Activated naive CD8-positive, alpha-beta T cell treated with anti-CD3 and anti-CD28 coated beads for 36 hours (primary cell): ENCODE measurements at places on chromosomes 6 and 20. TPM values are rescaled to one million over a fixed set of nuclear protein-coding genes. Genes with fewer than 3 reads are reported as not detected.

DNA sequence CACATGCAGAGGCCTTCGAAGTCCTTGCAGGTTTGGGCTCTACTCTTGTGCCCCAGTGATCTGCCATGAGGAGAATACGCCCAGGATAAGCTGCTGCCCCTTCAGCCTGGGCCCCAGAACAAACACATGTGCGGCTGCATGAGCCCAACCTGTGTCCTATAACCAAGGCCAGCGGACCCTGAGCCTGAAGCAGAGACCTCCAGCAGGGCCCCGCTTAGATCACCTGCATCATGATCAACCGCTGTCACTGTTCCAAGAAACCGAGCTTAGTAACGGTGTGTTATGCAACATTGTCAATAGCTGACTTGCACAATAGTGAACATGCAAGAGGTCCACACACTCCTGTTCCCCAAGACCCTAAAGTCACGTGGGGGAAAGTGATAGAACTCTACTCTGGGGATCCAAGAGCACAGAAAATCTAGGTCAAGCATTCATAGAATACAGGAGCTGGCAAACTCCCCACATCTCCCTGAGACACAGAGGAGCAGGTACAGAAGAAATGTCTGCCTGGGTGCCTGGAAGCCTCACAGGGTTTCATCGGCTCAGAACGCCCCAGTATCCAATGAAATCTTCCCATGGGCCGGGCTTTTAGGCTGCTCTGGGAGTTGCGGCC lies 136.2 kb downstream of the BMP7 start:
- DNase-seq, result no peak

Gene CASS4
- 3.4 TPM for total RNA-seq

DNA sequence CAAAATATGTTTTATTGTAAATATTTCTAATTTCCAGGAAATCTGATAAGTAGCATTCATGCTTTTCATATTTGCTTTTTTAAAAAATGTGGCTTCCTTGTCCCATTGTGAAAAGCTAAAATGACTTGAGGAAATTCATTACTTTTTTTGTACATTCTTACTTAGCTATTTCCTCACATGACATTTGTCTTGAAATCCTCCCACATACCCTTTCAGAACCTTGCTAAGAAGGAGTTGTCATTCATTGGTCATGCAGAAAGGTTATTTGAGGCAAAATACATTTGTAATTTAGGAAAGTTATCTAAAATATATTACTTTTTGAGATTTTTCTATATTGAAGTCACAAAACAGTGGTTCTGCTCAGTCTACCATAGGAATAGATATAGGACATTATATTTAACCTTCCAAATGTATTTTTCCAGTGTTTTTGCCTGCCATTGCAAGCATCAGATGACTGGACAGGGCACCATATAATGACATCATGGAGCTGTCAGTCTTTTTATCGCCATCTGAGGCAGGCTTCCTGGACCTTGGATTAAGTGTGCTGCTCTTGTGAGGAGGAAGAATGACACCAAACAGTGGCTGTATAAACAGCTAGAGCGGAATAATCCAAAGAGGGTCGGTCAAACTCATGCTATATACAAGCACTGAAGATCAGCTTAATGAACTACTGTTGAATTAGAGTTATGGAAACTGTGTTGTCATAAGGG lies 109.4 kb upstream of the HCRTR2 start:
- DNase-seq, result no peak

DNA sequence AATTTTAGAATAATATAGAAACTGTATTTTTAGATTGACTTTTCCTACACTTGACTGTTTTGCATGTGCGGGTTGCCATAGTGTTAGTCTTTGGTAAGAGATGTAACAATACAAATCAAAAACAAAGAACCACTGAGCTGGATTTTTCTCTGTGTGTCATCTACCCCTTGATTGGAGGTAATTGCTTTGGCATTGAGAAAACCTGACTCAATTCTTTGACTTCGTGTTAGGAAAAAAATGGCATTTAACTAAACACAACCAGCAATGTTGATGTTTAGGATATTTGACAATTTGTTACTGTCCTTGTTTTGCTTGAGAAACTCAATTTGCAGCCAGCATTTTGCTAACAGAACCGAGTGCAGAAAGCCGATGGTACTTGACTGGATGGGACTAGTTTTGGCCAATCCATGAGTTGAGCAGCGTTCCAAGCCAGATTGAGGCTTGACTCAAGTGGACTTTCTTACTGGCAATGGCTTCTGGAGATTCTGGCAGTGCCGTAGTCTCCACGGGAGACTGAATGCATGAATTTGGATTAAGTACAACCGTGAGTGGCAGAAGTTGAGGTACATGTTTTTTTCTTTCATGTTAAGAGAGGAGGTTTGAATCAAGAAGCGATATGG lies 17.1 kb downstream of the TPBG start:
- no peak for DNase-seq

- no peak for DNase-seq
Observed at GRCh38 chr20:45919542-45920399, 7.8 kb upstream of the PLTP start.

Gene PRDM13
- total RNA-seq, result 0.10 TPM

GRCh38 chr6:106077881-106078280 lies 8.3 kb upstream of the PRDM1 start:
- no peak for DNase-seq

GRCh38 chr20:20364593-20365479 lies 3.1 kb upstream of the INSM1 start:
- peak; percentile 22 for DNase-seq

GRCh38 chr6:36679043-36679833 lies 724 bp downstream of the CDKN1A start:
- DNase-seq, result no peak

Gene LTB
- 273 TPM for total RNA-seq

Gene PARD6B
- 3.9 TPM for total RNA-seq

GRCh38 chr20:50575865-50576720 lies 65.9 kb downstream of the PTPN1 start:
- DNase-seq, result peak; percentile 52

GRCh38 chr6:63910863-63911551 lies 275.4 kb downstream of the PHF3 start:
- DNase-seq, result no peak
